RWPE2 (cell line): ENCODE measurements at places on chromosomes 4 and X.
A peak's percentile ranks its signal among the peaks of the same experiment; 100 is the strongest.

DNA sequence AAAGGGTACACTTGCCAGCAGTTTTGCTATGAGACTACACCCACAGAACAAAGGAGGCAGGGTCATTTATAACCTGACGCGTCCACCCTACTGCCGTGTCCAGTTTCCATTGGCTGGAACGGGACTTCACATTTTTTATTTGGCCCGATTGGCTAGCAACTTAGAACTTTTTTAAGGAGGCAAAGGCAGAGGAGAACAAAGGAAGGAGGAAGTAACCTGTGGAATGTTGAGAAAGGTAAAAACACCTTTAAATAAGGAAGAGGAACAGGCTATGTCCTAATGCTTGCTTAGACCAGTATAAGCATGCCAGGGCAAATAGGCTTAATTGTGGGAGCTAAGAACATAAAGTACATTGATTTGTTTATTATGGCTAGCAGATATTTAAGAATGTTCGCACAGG is 18.7 kb downstream of the KDM6A start:
- no peak overlapping the region for H3K4me3 ChIP-seq
- DNase-seq, result no peak
- H3K27me3 ChIP-seq, result no peaks in the 10 kb centered on the region
- H3K4me1 ChIP-seq, result peaks cover 3% of the 10 kb centered on the region
- H3K36me3 ChIP-seq, result no peaks in the 10 kb centered on the region
- H3K27ac ChIP-seq, result peak overlapping the region; percentile 29

GRCh38 chr4:87839592-87839946 is 6.8 kb downstream of the MEPE start:
- peaks cover 5% of the 10 kb centered on the region for H3K4me1 ChIP-seq
- H3K27me3 ChIP-seq, result no peaks in the 10 kb centered on the region
- no peak overlapping the region for H3K27ac ChIP-seq
- DNase-seq, result no peak

DNA sequence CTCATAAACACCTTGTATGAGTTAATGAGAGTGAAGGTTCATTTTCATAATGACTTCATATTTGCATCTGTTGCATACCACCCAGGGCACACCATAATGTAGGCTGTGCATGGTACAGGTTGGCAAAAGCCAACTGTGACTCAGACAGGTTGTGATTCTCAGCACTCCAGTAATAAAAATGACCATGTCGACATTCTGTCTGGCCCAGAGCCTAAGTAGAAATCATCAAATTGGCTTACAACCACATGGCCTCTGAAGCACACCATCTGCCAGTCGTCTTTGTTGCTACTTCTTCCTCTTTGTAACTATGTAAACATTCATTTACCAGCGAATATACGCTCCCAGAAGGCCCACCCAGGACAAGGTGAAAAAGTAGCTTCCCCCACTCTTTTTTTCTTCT is 459.5 kb downstream of the GASK1B start:
- no peaks in the 10 kb centered on the region for H3K36me3 ChIP-seq
- H3K27me3 ChIP-seq, result no peaks in the 10 kb centered on the region
- H3K4me3 ChIP-seq, result no peak overlapping the region
- DNase-seq, result no peak

GRCh38 chr4:67746797-67747495 is 7.2 kb downstream of the GNRHR start:
- DNase-seq, result no peak
- no peaks in the 10 kb centered on the region for H3K27me3 ChIP-seq
- peaks cover 20% of the 10 kb centered on the region for H3K4me1 ChIP-seq
- no peaks in the 10 kb centered on the region for H3K36me3 ChIP-seq
- no peak overlapping the region for H3K4me3 ChIP-seq

DNA sequence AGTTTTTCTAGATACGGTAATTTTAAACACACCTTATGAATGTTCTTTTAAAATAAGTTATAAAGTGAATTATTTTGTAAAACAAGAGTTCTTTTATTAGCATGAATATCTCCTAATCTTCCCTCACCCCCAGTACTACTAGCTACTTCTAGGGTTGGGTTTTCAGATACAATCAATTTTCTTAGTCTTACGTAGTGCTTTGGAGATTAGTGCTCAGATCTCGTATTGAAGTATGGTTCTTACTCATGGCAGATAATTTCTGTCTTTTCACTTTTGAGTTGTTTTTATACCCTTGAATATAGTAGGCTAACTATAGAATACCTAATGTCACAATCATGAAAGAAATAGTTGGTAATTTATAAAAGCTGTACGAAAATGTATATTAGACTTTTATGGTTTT is 43.2 kb downstream of the CDKL5 start:
- H3K4me1 ChIP-seq, result no peaks in the 10 kb centered on the region
- H3K27ac ChIP-seq, result no peak overlapping the region
- H3K36me3 ChIP-seq, result no peaks in the 10 kb centered on the region
- no peaks in the 10 kb centered on the region for H3K27me3 ChIP-seq
- no peak for DNase-seq
- no peak overlapping the region for H3K4me3 ChIP-seq

DNA sequence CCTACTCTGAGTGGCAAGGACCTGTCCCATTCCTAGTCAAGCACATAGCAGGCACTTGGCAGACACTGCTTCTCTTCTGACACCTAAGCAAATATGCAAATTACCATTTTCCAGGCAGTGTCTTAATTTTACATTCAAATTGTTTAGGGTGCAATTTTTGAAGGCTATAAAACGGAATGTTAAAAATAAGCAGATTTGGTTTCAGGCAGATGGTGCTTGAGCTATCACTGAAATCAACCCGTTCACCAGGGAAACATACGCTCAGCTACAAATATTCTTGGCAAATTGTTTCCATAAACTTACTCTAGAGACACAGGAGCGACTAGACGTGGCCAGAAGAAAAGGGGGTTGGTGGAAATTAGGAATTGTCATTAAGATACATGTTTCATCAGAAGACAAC is 45.7 kb downstream of the BEND2 start:
- no peaks in the 10 kb centered on the region for H3K36me3 ChIP-seq
- no peak overlapping the region for H3K27ac ChIP-seq
- no peaks in the 10 kb centered on the region for H3K27me3 ChIP-seq
- DNase-seq, result no peak

GRCh38 chrX:91434351-91435168 is at the start of gene PABPC5:
Gene PABPC5 (plus strand): TSS chrX:91434839. CDS start chrX:91435578, 739 bp downstream.
- no peak for DNase-seq
- H3K4me3 ChIP-seq, result no peak within 1 kb of the TSS
- no peaks in the 10 kb centered on the region for H3K4me1 ChIP-seq
- H3K36me3 ChIP-seq, result no peaks in the 10 kb centered on the region
- H3K27ac ChIP-seq, result no peak within 1 kb of the TSS

DNA sequence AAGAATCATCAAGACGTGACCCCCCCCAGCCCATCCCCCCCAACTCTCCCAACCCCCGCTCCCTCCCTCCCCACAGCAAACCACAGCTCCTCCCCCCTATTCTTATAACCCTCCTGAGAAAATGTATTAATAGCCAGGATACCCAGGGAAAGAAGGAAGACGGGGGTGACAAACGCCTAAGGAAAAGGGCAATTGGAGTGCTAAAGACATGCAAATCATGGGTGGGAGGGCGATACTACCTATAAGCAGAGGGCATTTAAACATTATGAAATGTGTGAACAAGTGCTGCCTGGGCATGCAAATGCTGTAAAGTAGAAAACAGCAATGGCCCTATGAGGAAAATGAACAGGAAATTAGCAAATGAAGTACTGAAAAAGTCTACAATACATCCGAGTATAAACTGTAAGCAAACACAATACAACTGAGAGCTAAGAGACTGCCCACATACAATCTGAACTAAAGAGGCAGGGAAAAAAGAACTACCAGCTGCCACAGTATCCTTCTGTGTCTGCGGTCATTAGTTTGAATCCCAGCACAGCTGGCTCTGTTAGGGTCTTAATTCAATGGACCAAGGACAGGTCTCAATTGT is 2.4 kb downstream of the CXXC4 start:
- no peaks in the 10 kb centered on the region for H3K36me3 ChIP-seq
- H3K4me3 ChIP-seq, result no peak overlapping the region
- H3K27me3 ChIP-seq, result peaks cover 58% of the 10 kb centered on the region
- no peak overlapping the region for H3K27ac ChIP-seq

GRCh38 chr4:675036-675882 is 917 bp downstream of the MYL5 start:
- no peak for DNase-seq
- H3K4me1 ChIP-seq, result peaks cover 12% of the 10 kb centered on the region
- H3K27ac ChIP-seq, result peak overlapping the region; percentile 57
- H3K4me3 ChIP-seq, result peak overlapping the region; percentile 67
- H3K27me3 ChIP-seq, result no peaks in the 10 kb centered on the region

DNA sequence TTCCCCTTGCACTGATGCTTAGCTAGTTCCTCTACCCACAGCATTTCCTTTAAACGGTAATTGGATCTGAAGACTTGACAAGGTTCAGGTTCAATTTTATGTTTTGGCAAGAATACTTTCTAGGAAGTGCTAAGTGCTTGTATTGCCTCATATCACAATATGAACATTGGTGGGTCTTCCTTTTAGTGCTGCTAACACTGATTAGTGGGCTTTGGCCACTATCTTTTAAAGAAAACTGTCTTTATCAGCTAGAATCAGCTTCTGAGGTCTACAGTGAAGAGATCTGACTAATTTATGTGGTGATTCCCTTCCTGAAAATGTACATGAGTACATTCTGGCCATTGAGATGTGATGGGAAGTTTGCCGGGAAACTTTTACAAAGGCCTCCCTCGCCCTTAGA is 316.7 kb upstream of the KLF3 start:
- H3K36me3 ChIP-seq, result no peaks in the 10 kb centered on the region
- no peak overlapping the region for H3K4me3 ChIP-seq
- no peaks in the 10 kb centered on the region for H3K27me3 ChIP-seq
- no peaks in the 10 kb centered on the region for H3K4me1 ChIP-seq

GRCh38 chr4:155745984-155746383 is 12.8 kb upstream of the GUCY1B1 start:
- no peaks in the 10 kb centered on the region for H3K36me3 ChIP-seq
- H3K4me3 ChIP-seq, result no peak overlapping the region
- DNase-seq, result no peak

DNA sequence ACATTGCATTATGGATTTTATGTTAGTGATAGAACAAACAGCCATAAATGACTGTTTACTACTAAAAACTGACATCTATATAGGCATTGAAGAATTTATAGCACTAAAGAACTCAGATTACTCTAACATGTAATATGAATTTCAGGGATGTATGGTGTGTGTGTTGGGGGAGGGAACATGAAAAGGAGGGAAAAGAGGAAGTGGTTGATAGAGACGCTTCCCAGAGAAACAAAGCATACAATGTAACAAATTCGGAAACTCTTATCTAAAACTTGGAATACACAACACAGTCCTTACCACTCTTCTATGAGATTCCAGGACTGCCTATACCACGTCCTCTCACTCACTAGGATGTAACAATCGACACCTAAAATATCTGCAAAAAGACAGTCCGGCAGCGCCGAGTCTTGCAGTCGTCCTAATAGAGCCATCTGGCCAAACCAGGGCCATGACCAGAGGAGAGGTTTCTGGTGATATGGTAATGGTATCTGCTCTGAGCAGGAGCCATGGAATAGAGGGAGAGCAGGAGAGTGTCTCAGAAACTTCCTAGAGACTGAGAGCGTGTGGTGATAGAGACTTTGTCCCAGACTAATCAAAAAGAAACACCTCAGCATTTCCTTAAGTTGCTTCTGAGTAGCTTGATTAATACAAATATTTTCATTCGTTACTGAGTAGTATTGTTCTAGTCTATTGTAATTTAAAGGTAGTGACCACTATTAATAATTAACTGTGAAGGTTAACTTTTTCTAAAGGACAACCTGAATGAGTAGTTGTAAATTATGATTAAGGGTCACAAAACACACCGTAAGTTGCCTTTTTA is 251.9 kb upstream of the ETNPPL start:
- H3K4me3 ChIP-seq, result no peak overlapping the region
- no peaks in the 10 kb centered on the region for H3K36me3 ChIP-seq
- H3K4me1 ChIP-seq, result peaks cover 5% of the 10 kb centered on the region
- no peaks in the 10 kb centered on the region for H3K27me3 ChIP-seq

DNA sequence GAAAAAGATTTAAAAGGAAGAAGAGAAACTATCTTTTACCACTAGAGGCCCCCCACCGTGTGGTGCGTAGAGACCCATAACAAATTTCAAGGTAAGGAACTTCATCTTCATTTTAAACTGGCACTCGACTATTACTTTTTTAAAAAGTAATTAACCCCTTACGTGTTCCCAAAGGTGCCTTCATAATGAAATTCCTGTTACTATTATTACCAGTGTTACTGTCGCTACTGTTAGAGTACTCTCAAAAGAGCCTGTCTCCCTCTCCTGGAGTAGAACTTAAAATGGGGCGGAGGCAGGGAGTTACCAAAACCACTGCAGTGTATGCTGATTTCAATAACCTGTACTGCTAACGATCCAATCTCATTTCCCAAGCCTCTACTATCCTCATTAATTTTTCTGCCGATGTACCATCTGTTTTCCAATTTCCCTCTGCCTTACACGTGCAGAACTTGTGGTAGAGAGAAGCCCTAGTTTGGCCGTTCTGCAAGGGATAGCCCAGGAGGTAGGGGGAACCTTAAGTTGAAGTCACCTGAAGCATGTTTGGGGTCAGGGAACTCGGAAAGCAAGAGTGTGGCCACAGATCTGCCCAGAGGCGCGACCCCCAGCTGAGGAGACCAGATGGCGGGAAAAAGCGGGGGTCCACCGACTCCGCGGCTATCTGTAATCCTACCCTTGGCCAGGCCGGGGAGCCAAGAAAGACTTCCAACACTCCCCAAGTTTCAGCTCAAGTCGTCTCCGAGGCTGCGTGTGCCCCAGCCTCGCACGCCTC is 720 bp upstream of the STK26 start:
- peak overlapping the region; percentile 66 for H3K27ac ChIP-seq
- H3K4me1 ChIP-seq, result no peaks in the 10 kb centered on the region
- DNase-seq, result no peak
- H3K36me3 ChIP-seq, result no peaks in the 10 kb centered on the region

DNA sequence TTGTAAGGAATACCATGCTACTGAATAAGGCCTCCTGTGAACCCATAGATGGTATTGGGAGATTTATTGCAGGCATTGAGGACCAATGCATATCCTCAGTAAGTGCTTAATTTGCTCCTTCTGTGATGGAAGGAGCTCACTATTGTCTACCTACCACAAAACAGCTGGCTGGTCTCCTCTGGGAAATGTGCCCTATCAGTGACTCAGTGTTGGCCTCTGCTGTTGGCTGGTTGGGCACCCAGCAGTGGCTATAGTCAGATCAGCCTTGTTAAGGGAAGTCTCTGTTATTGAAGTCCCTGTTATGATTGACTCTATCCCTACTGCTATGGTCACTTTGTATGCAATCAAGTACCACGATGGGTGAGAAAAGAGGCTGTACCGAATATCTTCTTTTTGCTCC is 27.5 kb upstream of the OTUD4 start:
- H3K27me3 ChIP-seq, result no peaks in the 10 kb centered on the region
- no peaks in the 10 kb centered on the region for H3K36me3 ChIP-seq
- no peak overlapping the region for H3K4me3 ChIP-seq
- no peak overlapping the region for H3K27ac ChIP-seq
- no peak for DNase-seq
- H3K4me1 ChIP-seq, result no peaks in the 10 kb centered on the region

DNA sequence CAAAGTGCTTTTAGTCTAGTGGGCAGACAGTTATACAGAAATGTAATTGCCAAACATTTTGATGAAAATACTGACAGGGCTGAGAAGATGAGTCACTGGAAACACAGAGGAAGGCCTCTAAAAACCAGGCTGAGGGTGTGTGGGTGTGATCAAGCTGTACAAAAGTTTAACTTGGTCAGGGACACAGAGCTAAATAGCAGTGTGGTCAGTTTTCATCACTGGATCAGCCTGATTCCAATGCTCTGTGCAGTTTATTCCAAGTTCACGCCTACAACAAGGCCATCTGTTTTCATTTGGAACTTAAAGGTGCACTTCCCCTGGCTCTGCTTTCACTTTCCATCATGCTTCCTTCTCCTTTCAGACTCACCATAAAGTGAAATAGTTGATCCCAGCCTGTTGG is 10.6 kb downstream of the CENPVL3 start:
- no peaks in the 10 kb centered on the region for H3K4me1 ChIP-seq
- no peak for DNase-seq
- H3K36me3 ChIP-seq, result no peaks in the 10 kb centered on the region
- no peak overlapping the region for H3K4me3 ChIP-seq
- H3K27ac ChIP-seq, result no peak overlapping the region
